ENCODE measurements at places on chromosomes 1 and 21.

DNA sequence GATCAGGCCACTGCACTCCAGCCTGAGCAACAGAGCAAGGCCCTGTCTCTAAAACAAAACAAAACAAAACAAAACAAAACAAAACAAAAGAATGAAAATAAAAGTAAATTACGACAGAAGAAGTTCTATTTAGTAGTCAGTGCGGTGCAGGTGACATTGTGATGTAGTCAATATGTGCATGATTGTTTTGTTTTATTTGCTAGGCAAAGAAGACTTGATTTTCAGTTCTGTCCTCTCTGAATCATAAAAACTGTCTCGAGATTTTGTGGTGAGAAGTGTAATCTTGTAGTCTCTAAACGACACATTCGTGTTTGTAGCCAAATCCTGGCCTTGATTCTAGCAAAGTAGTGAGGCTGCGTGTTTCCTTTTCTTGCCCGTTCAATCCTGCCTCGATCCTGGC, 23.5 kb downstream of the PEX14 start:
- DNase-seq: no peak

GRCh38 chr1:8396083-8396785, 78.3 kb downstream of the SLC45A1 start:
- DNase-seq: no peak

GRCh38 chr1:109613361-109614147, 5.9 kb downstream of the GNAT2 start:
- DNase-seq: no peak

GRCh38 chr1:20248971-20249612, 41.6 kb upstream of the VWA5B1 start:
- DNase-seq: peak; percentile 6

DNA sequence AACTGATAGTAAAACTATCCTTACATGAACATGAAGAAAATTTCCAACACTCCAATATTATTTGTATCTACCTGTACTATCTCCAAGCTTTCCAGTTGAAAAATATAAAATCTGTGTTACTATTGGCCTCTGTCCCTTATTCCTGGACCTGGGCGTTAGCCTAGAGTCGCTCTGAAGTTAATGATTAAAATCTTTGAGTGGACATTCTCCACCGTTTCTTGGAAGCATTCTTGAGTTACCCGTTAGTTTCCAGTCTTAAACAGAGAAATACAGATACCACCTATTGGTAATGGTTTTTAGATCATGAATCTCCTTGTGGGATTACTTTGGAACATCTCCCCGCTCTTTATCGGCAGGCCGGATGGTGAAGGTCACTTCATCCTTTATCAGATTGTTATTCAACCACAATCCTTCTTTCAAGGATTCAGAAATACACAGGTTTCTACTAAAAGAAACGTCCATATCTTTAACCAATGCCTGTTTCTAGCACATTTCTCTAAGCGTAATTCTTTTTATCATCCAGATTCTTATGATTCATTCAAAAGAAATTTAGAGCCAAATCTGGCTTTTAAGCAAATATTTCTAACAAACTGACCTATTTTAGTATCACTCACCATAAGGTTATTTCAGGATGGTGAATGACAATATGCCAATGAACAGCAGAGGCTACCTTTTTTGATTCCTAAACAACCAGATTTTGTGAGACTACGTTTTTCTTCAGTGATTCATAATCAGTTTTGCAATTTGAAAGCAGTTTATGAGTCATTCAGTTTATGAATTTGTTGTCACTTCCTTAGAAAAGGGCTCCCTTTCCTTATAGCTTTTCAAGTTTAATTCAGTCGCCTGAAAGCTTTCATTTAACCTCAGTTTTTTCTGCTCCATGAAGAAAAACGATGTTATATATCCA, 70.2 kb upstream of the ERRFI1 start:
- no peak for DNase-seq

- DNase-seq: no peak
These were observed 43.0 kb downstream of the WNT9A start for GRCh38 chr1:227904541-227905335.

DNA sequence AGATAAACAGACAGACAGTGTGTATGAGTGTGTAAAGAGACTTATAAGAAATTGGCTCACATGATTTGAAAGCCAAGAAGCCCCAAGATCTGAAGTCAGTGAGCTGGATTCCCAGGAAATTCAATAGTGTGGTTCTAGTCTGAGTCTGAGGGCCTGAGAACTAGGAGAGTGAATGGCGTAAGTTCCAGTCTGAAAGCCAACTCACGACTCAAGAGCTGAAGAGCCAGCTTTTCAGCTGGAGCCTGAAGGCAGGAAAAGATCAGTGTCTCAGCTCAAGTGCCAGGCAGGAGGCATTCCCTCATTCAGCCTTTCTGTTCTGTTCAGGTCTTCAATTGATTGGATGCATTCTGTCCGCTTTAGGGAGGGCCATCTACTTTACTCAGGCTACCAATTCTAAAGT, 257.2 kb downstream of the PLPP3 start:
- DNase-seq: no peak

DNA sequence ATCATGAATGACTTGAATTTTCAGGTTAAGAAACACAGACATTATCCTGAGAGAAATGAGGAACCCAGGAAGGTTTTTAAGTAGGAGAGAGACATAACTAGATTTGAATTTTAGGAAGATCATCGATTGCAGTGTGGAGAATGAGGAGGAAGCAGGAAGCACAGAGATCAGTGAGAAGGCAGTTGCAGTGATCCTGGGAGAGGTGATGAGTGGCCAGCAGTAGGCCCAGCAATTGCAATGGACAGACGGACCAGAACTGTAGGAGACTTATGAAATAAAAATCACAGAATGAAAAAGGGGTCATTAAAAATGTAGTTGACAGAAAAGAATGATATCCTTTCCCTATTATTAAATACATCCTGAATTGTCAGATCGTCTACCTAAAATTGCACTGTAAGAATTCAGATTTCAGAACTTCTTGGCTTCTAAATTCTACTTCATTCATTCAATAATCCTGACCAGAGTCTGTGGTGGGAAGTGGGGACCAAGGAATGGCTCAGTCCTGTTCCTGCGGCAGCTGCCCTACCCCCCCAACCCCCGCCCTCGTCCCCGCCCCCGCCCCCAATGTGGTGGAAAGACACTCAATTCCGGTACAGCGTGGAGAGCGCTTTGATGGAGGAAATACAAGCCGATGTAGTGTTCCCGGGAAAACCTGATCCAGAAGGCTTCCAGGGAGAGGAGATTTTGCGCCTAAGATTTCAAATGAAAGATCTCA, 35.1 kb downstream of the SLC2A1 start:
- no peak for DNase-seq

DNA sequence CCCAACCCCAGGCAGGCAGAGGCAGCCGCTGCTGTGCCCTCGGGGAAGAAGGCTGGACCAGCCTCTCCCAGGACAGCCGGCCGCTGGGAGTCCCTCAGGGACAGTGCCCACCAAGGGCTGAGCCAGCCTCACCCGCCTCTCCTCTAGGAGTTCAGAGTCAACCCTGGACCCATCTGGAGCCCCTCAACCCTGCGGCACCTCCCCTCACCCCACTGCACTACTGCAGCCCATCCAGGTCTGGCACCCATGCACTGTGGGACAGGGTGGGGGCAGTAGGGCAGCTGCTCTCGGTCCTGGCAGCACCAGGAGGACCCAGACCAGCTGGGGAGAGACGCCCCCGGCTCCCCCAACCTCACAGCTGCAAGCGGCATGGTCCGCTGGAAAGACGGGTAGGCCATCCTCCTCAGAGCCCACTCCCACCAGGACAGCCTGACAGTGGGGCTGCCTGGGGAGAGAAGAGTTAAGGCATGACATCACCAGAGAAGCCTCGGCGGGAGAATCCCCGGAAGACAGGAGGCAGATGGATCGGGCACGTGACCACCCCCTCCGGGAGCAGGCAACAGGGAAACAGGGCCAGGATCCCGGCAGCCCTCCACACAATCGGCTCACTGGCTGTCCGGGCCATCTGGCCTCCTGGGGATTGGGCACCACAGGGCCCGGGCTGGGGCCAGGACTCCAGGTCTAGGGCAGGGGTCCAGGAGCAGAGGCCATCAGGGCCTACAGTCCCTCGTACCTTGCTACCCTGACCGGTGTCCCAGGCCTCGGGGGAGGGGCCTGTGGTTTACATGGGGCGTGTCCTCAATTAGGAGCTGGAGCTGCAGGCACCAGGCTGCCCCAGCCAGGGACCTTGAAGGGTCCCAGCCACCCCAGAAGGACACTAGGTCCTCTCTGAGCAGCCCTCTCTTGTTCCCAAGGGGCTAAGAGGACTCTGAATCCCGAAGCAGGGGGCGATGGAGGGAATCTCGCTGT, 3.1 kb downstream of the ACAP3 start:
- DNase-seq: no peak

DNA sequence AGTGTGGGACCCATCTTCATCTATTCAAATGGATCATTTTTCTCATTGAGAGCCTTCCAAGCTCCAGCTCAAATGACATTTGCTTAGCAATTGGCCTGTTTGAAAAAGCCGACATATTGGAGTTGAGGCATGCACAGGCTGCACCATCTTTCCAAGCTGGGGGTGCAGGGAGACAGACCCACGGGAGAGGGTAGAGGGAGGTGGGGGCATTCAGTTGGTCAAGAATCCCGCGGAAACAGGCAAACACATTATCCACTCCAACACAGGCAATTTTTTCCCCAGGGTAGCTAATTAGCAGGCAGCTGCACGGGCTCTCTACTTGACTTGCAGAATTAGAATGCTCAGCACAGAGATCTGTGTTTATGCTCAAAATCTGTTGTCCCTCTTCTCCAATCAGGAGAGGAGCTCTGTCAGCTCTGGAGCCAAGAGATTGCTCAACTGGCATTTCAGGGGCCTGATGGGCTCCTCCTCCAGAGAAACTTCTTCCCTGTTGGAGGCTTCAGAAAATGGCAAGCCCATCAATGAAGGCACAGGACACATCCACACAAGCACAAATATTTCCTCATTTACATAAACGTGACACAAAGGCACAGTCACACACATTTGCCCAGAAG, 267.8 kb downstream of the FOXD2 start:
- DNase-seq: no peak

Data from activated CD4-positive, alpha-beta T cell treated with anti-CD3 and anti-CD28 coated beads for 24 hours (primary cell).